ENCODE measurements at places on chromosomes 7 and 10. TPM values are rescaled to one million over a fixed set of nuclear protein-coding genes. Genes with fewer than 3 reads are reported as not detected.
A peak's percentile ranks its signal among the peaks of the same experiment; 100 is the strongest.

DNA sequence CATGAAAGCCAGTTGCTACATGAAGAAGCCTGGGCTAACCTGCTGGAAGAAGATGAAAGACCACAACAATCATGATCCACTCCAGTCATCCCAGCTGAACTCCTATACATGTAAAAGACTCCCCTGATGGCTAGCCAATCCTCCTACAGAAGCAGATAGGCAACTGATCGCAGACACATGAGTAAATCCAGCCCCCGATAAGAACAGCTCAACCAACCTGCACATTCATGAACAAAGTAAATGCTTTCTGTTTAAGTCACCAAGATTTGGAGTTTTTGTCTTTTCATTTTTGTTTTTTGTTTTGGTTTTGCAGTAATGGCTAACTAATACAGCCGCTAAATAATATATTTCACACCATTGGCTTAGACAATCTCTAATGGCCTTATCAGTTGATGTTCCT lies 53.7 kb downstream of the PRLHR start:
- H3K4me1 ChIP-seq = no peaks in the 10 kb centered on the region
- DNase-seq = no peak
- peaks cover 49% of the 10 kb centered on the region for H3K27me3 ChIP-seq
- H3K36me3 ChIP-seq = peaks cover 2% of the 10 kb centered on the region

Gene GBX1
- total RNA-seq = not detected

Gene PRPS1L1
- total RNA-seq = not detected

Gene PARP12
- total RNA-seq = 6.8 TPM

Gene TMEM178B
- total RNA-seq = 0.12 TPM

- H3K27me3 ChIP-seq = no peaks in the 10 kb centered on the region
- H3K27ac ChIP-seq = no peak overlapping the region
- no peak overlapping the region for H3K4me3 ChIP-seq
- no peaks in the 10 kb centered on the region for H3K36me3 ChIP-seq
Observed at GRCh38 chr7:117654780-117655179, 175.0 kb downstream of the CFTR start.

GRCh38 chr7:20698469-20698868 lies 83.0 kb downstream of the ABCB5 start:
- H3K4me1 ChIP-seq = no peaks in the 10 kb centered on the region
- H3K27ac ChIP-seq = no peak overlapping the region
- DNase-seq = no peak
- no peak overlapping the region for H3K4me3 ChIP-seq

DNA sequence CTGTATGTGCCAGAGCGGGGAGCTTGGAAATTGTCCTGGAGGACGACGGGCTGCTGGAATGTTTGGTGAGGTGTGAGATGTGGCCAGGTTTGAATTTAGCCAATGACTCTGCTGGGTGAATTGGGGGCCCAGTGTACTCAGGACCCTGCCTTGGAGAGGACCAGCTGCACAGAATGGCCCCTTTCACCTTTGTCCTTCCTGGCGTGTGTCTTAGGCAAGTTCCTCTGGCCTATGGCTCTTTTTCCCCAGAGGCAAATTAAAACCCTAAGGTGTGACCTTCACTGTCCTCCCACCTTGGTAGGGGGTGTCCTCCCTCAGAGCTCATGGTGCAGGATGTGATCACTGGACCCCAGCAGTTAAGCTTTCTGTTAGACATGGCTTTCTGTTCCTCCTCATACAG lies 47.8 kb downstream of the CXCL12 start:
- no peak overlapping the region for H3K27ac ChIP-seq
- peaks cover 3% of the 10 kb centered on the region for H3K27me3 ChIP-seq
- no peak for DNase-seq
- no peaks in the 10 kb centered on the region for H3K36me3 ChIP-seq
- no peak overlapping the region for H3K4me3 ChIP-seq

DNA sequence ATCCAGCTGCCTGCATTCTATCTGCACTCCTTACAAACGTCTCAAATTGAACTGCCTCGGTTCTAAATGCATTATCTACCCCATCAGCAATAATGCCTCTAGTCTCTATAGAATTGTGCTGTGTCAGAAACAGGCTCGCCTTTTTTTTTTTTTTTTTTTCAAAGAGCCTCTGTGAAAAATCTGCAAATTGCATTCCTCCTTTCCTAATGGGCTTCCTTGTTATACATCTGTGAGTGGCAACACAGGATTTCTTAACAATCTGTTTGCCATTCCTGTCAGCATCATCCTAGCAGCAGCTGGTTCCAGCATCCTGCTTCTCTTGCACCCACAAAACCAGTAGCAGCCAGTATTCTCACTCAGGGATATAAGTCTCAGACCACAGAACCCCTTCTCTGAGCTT lies 413.5 kb upstream of the SEMA3D start:
- no peak for DNase-seq
- peaks cover 18% of the 10 kb centered on the region for H3K4me1 ChIP-seq
- H3K27me3 ChIP-seq = no peaks in the 10 kb centered on the region
- H3K4me3 ChIP-seq = no peak overlapping the region
- no peaks in the 10 kb centered on the region for H3K36me3 ChIP-seq

DNA sequence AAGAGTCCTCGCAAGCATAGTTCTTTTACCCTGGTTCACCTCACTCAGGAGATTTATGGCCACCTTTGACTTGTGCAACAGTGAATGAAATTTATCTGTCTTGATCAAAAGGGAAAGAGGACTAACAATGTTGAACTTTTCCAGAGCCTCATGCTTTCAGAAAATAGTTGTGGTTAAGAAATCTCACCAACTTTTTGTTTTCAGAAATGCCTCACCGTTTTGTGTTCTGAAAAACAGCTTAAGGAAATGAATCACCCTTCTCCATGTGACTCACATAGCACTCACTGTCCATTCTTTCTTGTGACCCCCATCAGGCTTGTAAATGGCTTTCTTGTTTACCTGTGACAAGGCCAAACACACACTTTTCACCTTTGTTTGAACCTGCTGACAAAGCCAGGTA lies 148.6 kb upstream of the FAM3C start:
- peaks cover 12% of the 10 kb centered on the region for H3K4me1 ChIP-seq
- H3K4me3 ChIP-seq = no peak overlapping the region
- no peak for DNase-seq
- H3K27me3 ChIP-seq = no peaks in the 10 kb centered on the region
- H3K27ac ChIP-seq = peak overlapping the region; percentile 79

Gene TSPAN33
- 5.7 TPM for total RNA-seq

DNA sequence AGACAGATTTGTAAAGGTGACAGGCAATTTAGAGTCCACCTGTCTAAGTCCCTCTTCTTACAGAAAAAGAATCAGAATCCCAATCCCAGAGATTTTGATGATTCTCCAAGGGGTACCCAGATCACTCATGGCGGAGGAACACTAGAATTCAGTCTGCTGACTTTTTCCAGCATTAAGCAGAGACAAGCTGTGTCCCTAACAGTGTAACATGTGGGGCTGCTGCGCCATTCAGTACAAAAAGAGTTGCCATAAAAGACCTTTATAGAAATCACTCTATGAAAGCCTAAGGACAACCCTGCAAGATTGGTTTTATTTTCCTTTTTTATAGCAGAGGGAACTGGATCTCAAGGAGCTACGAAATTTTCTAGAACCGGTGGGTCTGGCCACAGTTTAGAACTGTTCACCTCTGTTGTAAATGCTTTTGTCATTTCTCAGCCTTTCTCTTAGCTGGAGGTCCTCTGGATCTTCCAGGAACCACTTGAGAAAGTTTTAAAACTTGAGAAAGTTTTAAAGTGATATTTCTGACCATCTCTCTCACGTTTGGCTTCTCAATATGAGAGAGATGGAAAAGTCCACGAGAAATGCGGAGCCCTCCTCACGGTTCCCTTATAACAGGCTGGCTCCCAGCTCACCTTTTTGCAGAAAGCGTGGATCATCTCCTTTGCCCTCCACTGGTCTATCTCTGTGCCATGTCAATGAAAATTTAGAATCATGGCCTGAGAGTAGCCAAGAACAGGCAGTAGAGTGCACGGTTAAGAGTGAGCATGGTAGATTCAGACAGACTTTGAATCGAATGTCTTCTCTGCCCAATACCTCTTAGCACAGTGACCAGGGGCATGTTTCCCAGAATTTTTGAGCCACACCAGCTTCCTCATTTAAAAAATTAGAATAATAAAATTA lies 826 bp downstream of the GIMAP7 start:
- H3K27ac ChIP-seq = no peak overlapping the region
- no peak for DNase-seq
- no peaks in the 10 kb centered on the region for H3K4me1 ChIP-seq
- H3K36me3 ChIP-seq = no peaks in the 10 kb centered on the region

Gene TNS3
- 320 TPM for total RNA-seq

GRCh38 chr10:75195035-75195763 lies 15.4 kb upstream of the VDAC2 start:
- no peaks in the 10 kb centered on the region for H3K27me3 ChIP-seq
- no peak overlapping the region for H3K4me3 ChIP-seq
- no peak overlapping the region for H3K27ac ChIP-seq
- DNase-seq = no peak

DNA sequence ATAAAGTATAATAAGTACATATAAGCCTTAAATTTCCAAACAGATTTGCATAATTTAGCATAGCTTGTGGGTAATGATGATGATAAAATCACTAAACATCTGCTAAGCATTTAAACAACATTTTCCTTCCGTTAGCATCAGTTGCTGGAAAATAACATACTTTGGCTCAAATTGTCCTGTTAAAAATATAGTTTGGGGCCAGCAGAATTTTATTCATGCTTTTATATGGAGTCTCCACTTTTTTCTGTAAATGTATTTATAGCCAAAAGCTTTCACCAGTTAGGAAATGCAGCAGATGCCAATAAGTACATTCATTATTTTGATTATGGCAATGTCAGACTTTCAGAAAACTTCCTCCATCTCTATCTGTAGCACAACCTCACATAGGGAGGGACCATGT lies 107.2 kb downstream of the CNTNAP2 start:
- no peaks in the 10 kb centered on the region for H3K4me1 ChIP-seq
- DNase-seq = no peak
- H3K4me3 ChIP-seq = no peak overlapping the region
- no peaks in the 10 kb centered on the region for H3K36me3 ChIP-seq
- H3K27me3 ChIP-seq = no peaks in the 10 kb centered on the region

Gene CD36
- total RNA-seq = 0.39 TPM

DNA sequence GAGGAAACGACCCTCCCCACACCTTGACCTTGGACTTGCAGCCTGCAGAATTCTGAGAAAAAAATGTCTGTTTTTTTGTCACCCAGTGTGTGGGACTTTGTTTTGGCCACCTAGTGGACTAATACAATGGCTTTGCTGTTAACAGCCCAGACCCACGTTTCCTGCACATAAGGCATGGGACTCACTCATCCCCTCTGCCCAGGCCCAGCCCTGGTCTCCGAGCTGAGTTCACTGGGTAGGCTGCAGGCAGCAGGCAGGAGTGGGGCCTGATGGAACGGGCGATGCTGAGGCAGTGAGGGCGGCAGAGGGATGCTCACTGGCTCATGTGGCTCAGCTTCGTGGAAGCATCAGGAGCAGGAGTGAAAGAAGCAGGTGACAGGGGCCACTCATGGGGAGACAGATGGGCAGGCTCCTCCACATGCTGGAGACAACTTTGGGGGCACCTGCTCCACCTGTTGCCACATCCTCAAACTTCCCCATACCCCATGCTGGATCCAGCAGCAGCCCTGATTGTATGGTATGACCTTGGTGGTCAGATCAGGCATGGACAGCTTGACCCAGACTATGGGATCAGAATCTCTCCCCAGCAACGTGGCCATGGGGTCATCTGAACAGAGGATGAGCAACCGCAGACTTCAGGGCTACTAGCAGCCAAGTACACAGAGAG lies 65.8 kb upstream of the ANTXRL start:
- no peak overlapping the region for H3K27ac ChIP-seq
- DNase-seq = peak; percentile 73
- H3K36me3 ChIP-seq = no peaks in the 10 kb centered on the region
- peaks cover 26% of the 10 kb centered on the region for H3K27me3 ChIP-seq
- H3K4me3 ChIP-seq = no peak overlapping the region

Gene TSPAN15
- 8.9 TPM for total RNA-seq

GRCh38 chr10:33143160-33143728 lies 185.2 kb upstream of the ITGB1 start:
- DNase-seq = no peak
- peaks cover 14% of the 10 kb centered on the region for H3K4me1 ChIP-seq
- H3K27ac ChIP-seq = no peak overlapping the region
- no peak overlapping the region for H3K4me3 ChIP-seq

Gene TMEM60
- total RNA-seq = 15.3 TPM

Gene FBXL13
- total RNA-seq = 0.97 TPM

DNA sequence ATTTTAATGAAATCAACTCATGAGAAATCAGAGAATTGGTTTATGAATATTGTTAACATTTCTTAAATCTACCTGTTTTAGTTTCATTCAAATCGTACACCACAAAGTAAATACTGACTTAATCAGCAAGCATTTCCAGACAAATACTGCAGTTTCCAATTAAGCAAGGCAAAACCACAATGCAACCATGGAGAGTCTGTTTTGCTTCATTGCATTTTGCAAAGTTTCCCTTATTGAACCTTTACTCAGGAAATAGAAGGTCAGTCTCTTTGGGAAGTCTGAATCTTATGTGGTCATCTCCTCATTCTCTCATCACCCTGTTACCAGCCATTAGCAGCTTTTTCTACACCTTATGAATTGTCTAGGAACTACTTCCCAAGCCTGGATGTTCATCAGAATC lies 400.5 kb downstream of the IPMK start:
- no peaks in the 10 kb centered on the region for H3K4me1 ChIP-seq
- peaks cover 41% of the 10 kb centered on the region for H3K27me3 ChIP-seq
- H3K4me3 ChIP-seq = no peak overlapping the region
- no peak overlapping the region for H3K27ac ChIP-seq
- DNase-seq = no peak

- no peaks in the 10 kb centered on the region for H3K36me3 ChIP-seq
- H3K4me1 ChIP-seq = peaks cover 8% of the 10 kb centered on the region
- peaks cover 17% of the 10 kb centered on the region for H3K27me3 ChIP-seq
- H3K27ac ChIP-seq = no peak overlapping the region
- H3K4me3 ChIP-seq = no peak overlapping the region
Observed at GRCh38 chr7:332020-332517, 42.1 kb downstream of the FOXL3 start.

Gene EMX2
- 4.7 TPM for total RNA-seq

DNA sequence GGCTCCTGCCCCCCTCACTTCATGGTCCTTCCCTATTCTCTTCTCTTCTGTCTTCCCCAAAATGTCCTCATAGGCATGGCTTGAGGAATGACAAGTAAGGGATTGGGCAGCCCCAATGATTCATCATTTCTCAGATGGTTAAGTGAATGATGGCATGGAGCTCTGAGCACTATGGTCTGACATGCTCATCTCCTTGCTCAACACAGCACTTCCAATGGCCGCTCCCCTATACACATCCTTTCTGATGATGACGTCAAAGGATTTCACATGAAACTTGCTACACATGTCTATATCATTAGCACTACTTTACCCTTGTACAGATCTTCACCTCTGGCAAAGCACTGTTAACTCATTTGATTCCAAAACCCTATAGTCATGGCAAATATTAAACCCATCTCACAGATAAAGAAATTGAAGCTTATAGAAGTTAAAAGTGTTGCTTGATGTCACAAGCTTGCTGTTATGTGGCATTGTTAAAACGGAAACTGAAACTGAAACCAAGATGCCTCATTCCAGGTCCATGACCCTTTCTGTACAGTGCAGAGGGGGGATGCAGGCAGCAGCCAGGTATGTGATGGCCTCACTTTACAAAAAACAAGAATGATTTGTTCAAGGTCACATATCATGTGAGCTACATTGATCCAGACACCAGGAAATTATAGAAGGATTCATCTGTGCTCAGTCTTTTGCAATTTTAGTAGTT lies 90.0 kb upstream of the PLXNA4 start:
- peaks cover 2% of the 10 kb centered on the region for H3K27me3 ChIP-seq
- no peak overlapping the region for H3K4me3 ChIP-seq
- H3K27ac ChIP-seq = no peak overlapping the region
- H3K4me1 ChIP-seq = no peaks in the 10 kb centered on the region

Gene ACBD7
- 0.51 TPM for total RNA-seq

Data from chondrocyte (in vitro differentiated cells).